ENCODE measurements at places on chromosomes 7 and 10.

- no peak for DNase-seq
These were observed 162.2 kb upstream of the SLC25A13 start for GRCh38 chr7:96484091-96484490.

DNA sequence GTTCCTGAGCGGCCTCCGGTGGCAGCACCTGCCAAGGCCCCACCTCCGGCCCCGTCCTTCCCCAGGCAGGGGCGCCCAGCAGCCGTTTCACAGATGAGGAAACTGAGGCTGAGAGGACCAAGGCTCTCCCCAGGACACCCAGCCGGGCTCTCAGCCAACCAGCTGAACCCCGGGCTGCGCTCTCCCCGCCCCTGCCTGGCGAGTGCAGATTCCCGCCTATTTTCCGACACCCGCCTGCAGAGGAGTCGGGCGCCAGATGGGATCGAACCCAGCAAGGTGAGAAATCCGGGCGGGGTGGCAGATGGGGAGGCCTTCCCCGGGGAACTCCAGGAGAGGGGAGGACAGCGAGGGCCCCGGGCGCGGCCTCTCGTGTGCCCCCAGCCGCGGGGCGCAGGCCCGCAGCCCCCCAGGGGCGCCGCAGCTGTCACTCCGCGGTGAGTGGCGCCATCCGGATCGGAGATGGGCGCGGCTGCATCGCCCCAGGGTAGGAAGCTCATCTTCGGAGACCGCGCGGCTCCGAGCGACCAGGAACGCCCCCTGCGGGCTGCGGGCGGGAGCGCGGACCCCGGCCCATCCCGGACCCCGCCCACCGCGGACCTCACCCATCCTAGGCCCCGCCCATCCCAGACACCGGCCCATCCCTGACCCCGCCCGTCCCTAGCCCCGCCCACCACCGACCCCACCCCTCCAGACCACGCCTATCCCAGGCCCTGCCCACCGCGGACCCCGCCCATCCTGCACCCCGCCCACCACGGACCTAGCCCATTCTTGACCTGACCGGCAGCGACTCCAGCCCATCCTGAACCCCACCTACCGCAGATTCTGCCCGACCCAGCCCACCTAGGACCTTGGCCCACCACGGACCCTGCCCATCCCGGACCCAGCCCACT lies 90.3 kb downstream of the MICALL2 start:
- no peak for DNase-seq

DNA sequence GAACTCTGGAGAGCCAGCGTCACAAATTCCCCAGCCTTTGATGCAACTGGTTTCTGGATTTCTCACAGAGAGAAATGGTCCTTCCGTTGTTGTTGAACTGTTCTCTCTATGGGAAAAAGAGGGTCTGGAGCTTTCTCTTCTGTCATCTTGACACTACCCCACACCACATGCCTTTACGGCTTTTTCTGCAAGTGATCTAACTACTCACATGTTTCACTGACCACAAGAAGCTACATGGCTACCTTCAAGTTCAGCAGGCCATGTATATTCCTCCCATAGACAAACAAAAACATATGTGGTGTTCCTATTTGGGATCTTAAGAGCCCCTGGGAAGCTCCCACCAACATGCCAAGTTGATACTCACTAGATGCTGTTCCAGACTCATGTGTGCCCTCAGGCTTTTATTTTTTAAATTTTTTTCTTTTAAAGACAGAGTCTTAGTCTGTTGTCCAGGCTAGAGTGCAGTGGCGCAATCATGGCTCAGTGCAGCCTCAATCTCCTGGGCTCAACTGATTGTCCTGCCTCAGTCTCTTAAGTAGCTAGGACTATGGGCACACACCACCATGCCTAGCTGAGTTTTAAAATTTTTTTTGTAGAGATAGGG lies 72.0 kb downstream of the RNF216 start:
- DNase-seq = no peak

GRCh38 chr7:134777908-134778580 lies 1.4 kb upstream of the CALD1 start:
- DNase-seq = no peak

- no peak for DNase-seq
These were observed 38.6 kb upstream of the TRIM8 start for GRCh38 chr10:102605712-102606111.

DNA sequence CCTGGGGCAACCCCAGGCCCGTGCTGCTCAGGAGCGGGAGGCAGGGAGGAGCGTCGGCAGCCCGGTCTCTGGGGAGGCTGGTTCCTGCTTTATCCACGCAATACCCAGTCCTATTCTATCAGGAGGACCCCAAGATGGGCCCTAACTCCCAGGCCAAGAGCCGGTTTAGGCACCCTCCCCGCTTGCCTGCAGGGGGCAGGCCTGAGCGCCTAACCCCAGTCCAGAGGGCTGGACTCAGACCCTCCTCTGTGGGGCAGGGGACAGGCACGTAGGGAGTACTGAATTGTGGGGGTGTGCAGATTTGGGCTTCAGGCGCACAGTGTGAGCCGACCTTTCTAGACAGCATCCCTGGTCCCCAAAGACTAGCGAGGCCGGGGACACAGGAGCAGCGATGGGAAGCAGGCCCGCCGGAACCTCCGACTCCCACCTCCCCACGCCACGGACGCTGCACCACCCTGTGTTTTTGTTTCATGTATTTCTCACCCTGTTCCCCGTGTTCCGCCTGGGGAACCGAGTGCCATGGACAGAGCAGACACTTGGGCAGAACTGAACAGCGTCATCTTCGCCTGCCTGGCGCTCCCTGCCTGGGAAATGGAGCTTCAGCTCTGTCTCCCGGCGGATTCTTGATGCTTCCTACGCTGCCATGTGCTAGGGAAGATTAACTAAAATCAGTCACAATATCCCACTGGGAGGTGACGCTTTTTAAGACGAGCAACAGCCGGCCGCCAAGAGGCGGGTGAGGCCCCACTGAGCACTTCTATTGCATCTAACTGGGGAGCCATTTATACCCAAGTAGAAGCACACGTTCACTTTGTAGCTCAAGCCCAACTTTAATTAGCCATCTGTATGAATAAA lies 5.3 kb downstream of the NUDT1 start:
- no peak for DNase-seq

GRCh38 chr7:151794508-151795167 lies 82.3 kb downstream of the PRKAG2 start:
- DNase-seq = no peak

DNA sequence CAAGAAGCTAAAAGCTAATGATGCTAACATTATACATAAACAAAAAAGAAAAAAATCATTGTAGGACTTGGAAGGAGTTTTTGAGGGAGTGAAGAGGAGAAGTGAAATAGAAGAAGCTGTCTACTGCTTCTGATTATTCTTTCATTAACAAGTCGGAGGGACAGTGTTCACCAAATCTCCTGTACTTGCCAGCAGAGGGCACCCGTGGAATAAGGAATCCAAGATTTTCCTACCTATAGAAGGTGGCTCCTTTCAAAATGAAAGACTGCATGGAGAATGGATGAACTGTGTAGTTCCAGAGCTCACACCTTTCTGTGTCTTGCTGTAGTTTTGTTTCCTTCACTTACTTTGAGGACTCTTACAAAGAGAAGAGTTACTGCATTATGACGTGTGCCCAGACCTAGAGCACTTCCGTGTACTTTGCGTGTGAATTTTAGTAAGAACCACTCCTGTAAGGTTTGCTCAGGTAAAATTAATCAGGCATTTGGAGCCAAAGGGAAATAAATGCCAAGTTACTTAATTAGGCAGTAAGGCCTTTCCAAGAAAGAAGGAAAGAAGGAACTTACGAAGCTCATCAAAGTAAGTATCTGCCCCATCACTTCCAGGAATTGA lies 145.1 kb downstream of the SEMA3D start:
- DNase-seq = no peak
